ENCODE measurements at places on chromosomes 6 and 20. TPM values are rescaled to one million over a fixed set of nuclear protein-coding genes. Genes with fewer than 3 reads are reported as not detected.

FOXS1 gene
- total RNA-seq: not detected

DAAM2 gene
- 23.2 TPM for total RNA-seq

CRISP2 gene
- total RNA-seq: not detected

GID8 gene
- total RNA-seq: 25.9 TPM

HDDC2 gene
- total RNA-seq: 61.7 TPM

OPRL1 gene
- 2.2 TPM for total RNA-seq

GLP1R gene
- total RNA-seq: not detected

ID4 gene
- total RNA-seq: 6.1 TPM

TAGAP gene
- 1.4 TPM for total RNA-seq

ATP6V1G2 gene
- 2.8 TPM for total RNA-seq

OR12D3 gene
- total RNA-seq: not detected

SMOC2 gene
- total RNA-seq: 69.4 TPM

GRCh38 chr20:3759316-3759823 is 8.2 kb downstream of the ADISSP start:
- peaks cover 46% of the 10 kb centered on the region for H3K36me3 ChIP-seq
- peak overlapping the region; percentile 96 for H3K27ac ChIP-seq
- no peaks in the 10 kb centered on the region for H3K27me3 ChIP-seq
- H3K4me3 ChIP-seq: no peak overlapping the region
- DNase-seq: no peak

- no peak overlapping the region for H3K4me3 ChIP-seq
- no peak overlapping the region for H3K27ac ChIP-seq
- H3K36me3 ChIP-seq: no peaks in the 10 kb centered on the region
- DNase-seq: no peak
- no peaks in the 10 kb centered on the region for H3K27me3 ChIP-seq
Measured at GRCh38 chr6:135586844-135587243, 89.3 kb upstream of the AHI1 start.

DNA sequence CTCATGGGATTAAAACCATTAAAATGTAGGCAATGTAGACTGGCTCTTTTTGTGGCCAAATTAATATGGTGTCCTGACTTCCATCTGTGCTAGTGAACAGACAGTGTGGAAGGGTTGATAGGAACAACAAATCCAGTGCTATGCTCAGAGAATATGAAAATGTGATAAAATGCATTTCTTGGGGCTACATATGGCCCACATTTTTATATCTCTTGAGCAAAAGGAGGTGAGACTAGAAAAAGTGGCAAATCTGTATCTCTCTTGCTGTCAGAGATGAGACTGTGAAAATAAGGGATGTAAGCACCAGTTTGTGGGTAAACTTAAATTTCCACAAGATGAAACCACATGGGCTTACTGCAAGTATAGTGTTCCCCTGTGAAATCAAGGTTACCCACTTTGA is 162.1 kb downstream of the PHF3 start:
- no peak overlapping the region for H3K4me3 ChIP-seq
- DNase-seq: no peak
- H3K36me3 ChIP-seq: no peaks in the 10 kb centered on the region
- H3K4me1 ChIP-seq: no peaks in the 10 kb centered on the region
- H3K27ac ChIP-seq: no peak overlapping the region

DNA sequence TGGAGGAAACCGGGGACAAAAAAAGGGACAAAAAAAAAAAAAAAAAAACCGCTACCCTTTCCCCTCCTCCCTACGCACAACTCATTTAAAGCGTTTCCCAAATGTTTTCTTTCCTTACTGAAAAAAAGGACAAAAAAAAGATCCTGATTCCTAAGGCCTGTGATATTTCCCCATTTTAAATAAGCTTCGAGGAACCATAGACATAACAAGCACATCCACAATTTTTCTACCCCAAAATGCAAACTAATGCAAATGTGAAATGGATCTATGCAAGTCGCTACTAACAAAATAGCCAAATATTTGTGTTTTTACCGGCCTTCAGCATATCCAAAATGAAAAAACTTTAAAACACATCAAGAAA is 1.4 kb upstream of the ZNF217 start:
- H3K27ac ChIP-seq: peak overlapping the region; percentile 99
- peak overlapping the region; percentile 82 for H3K4me3 ChIP-seq
- no peaks in the 10 kb centered on the region for H3K27me3 ChIP-seq
- no peak for DNase-seq
- no peaks in the 10 kb centered on the region for H3K36me3 ChIP-seq

- H3K4me3 ChIP-seq: no peak overlapping the region
- no peaks in the 10 kb centered on the region for H3K36me3 ChIP-seq
- H3K27ac ChIP-seq: no peak overlapping the region
- no peak for DNase-seq
Measured at GRCh38 chr20:46416839-46417238, 10.4 kb upstream of the ELMO2 start.

DNA sequence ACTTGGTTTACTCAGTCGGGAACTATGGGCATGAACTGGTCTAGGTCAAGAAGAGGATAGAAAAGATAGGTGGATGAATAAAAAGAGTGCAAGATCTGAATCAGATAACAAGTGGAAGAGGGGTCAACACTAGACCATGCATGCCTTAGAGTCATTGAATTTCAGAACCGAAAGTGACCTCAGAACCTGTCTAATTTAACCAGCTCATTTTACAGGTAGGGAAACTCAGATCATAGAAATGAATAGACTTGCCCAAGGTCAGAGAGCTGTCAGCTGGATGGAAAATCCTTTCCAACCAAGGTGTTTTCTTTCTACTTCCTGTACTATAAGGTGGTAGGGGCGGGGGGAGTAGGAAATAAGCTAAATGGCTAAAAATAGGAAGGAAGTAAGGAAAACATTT is 121.4 kb upstream of the ADGRF1 start:
- no peaks in the 10 kb centered on the region for H3K36me3 ChIP-seq
- peaks cover 14% of the 10 kb centered on the region for H3K4me1 ChIP-seq
- no peak for DNase-seq

GRCh38 chr6:167409694-167410093 is 84.8 kb downstream of the TTLL2 start:
- DNase-seq: no peak
- no peaks in the 10 kb centered on the region for H3K4me1 ChIP-seq
- H3K27me3 ChIP-seq: no peaks in the 10 kb centered on the region
- no peak overlapping the region for H3K4me3 ChIP-seq

GRCh38 chr6:111503194-111503593 is 20.2 kb upstream of the REV3L start:
- H3K27ac ChIP-seq: peak overlapping the region; percentile 60
- H3K4me1 ChIP-seq: no peaks in the 10 kb centered on the region
- no peaks in the 10 kb centered on the region for H3K36me3 ChIP-seq

- H3K4me1 ChIP-seq: peaks cover 15% of the 10 kb centered on the region
- H3K36me3 ChIP-seq: no peaks in the 10 kb centered on the region
- H3K27me3 ChIP-seq: no peaks in the 10 kb centered on the region
- no peak for DNase-seq
Measured at GRCh38 chr6:118706702-118707101, 55.3 kb upstream of the CEP85L start.

GRCh38 chr6:2510316-2510715 is 240.4 kb downstream of the MYLK4 start:
- H3K27me3 ChIP-seq: no peaks in the 10 kb centered on the region
- no peak overlapping the region for H3K4me3 ChIP-seq
- no peak overlapping the region for H3K27ac ChIP-seq
- H3K36me3 ChIP-seq: no peaks in the 10 kb centered on the region
- no peaks in the 10 kb centered on the region for H3K4me1 ChIP-seq

DNA sequence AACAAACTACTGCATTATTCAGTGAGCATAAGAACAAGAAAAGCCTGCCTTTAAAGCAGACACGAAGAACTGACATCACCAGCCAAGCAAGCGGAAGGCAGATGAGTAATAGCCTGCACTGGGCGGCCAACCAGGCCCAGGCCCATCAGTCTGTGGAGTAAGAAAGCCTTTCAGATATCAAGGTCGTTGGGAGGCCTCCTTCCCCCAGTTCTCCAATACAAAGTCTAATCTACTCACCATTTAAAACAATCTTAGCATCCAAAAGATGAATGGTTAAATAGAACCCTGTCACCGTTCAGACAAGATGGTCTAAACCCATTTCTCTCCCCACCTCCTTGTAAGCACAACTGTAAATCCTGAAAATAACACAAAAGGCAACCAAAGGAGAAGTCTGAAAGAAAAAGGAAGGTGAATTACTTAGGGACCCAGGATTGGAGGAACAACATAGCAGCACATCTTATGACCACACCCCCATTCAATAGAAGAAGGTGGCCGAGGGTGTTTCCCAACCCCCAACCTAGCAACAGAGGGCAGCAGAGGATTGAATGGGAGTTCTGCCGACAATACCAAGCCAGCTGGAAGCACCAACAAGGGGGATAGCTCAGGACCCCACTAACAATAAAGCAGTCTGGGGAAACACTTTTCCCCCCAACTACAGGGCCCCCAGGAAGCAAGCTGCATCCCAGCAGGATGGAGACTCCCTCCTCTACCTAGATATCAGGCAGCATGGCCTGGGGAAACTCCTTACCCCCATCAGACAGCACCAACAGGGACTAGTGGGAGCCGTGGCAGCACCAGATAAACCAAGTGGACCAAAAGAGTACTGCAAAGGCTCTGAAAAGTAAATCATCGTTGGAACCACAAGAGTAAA is 67.9 kb downstream of the ZHX3 start:
- no peaks in the 10 kb centered on the region for H3K27me3 ChIP-seq
- H3K4me1 ChIP-seq: peaks cover 64% of the 10 kb centered on the region
- no peaks in the 10 kb centered on the region for H3K36me3 ChIP-seq
- no peak overlapping the region for H3K4me3 ChIP-seq
- DNase-seq: peak; percentile 92
- H3K27ac ChIP-seq: peak overlapping the region; percentile 90

- H3K27ac ChIP-seq: no peak overlapping the region
- DNase-seq: no peak
- H3K27me3 ChIP-seq: no peaks in the 10 kb centered on the region
Measured at GRCh38 chr6:143592335-143592734, 80.8 kb upstream of the FUCA2 start.

DNA sequence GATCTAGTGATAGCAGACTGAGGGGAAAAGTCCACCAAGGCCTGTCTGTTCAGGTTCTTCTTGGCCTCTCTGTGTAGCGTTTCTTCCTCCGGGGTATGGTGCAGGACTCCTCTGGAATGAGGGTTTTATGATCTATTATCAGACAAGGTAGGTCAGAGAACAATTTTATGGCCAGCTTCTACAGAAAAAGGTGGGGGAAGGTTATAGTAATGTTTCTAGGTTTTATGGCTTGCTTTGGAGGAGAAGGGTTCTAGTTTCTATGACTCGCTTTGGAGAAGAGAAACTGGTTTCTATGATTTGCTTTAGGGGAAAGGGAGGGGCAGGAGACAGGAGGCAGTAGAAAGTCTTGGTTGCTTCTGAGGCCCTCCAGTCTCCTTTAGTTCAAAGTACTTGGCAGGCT is 144.8 kb upstream of the LAMA2 start:
- H3K27ac ChIP-seq: no peak overlapping the region
- no peak for DNase-seq
- H3K27me3 ChIP-seq: no peaks in the 10 kb centered on the region
- H3K36me3 ChIP-seq: no peaks in the 10 kb centered on the region
- no peak overlapping the region for H3K4me3 ChIP-seq

DNA sequence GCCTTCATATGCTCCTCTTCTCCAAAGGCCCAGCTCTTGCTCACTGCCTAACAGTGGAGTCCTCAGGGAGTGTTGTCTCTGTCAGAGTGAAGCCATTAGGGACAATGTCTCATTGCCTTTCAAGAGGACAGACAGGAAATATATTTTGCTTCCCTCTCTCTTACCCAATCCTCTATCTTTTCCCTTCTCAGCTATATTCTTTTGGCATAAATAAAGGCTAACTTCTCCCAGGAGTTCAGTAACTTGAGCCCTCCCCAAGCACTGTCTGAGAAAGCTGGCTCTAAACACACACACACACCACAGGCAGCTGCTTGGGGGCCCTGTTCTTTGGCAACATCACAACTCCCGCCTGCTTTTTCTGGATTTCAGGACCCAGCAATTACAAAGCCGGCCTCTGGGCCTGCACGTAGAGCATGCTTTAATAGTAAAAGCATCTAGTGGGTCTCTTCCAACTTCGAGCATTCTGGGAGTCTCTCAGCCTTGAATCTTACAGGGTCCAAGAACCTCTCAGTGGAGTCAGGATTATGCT is 34.7 kb upstream of the LAMA4 start:
- H3K4me1 ChIP-seq: peaks cover 26% of the 10 kb centered on the region
- peak; percentile 91 for DNase-seq
- no peaks in the 10 kb centered on the region for H3K36me3 ChIP-seq

GRCh38 chr6:24517659-24518543 is 23.1 kb downstream of the ALDH5A1 start:
- H3K36me3 ChIP-seq: no peaks in the 10 kb centered on the region
- DNase-seq: no peak
- H3K27me3 ChIP-seq: no peaks in the 10 kb centered on the region
- no peaks in the 10 kb centered on the region for H3K4me1 ChIP-seq

DNA sequence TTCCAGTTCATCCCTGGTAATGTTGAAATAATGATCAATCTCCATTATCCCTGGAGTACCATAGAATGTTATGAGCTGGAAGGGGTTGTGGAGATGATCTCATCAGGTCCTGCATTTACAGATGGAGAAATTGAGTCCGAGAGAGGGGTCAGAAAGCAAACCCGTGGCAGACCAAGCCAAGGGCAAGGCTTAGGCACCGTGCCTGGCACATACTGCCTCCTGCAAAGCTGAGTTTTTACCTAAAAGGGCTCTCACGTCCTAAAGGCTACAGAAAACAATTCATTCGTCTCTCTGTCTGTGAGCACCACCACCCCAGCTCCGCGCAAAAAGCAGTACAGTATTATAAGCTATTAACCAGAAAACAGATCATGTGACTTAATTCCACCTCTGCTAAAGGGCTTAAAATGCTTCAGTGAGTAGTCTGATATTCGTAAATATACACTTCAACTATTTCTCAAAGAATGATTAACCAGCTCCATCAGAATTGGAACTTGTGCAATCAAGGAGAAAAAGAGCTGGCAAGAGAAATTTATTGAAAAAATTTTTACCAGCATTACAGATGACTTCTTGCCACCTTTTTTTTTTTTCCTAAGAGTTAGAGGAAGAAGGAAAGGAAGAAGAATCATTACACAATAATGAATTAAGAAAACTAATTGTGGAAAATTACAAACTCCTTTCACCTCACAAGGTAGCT is 3.4 kb upstream of the PARD6B start:
- no peaks in the 10 kb centered on the region for H3K27me3 ChIP-seq
- DNase-seq: no peak
- peaks cover 26% of the 10 kb centered on the region for H3K4me1 ChIP-seq
- H3K27ac ChIP-seq: peak overlapping the region; percentile 12

DNA sequence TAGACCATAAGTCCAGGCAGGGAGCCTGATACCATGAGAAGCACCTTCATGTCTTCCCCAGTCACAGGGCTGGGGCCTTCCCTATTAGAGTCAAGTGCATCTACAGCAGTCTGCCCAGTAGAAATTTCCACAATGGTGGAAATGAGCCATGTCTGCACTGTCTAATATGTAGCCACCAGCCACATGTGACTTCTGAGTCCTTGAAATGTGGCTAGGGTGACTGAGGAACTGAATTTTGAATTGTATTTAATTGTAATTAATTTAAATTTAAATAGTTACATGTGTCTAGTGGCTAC is 300.2 kb downstream of the CLIC5 start:
- H3K27me3 ChIP-seq: no peaks in the 10 kb centered on the region
- H3K27ac ChIP-seq: no peak overlapping the region
- DNase-seq: no peak
- H3K4me1 ChIP-seq: peaks cover 16% of the 10 kb centered on the region
- H3K36me3 ChIP-seq: no peaks in the 10 kb centered on the region
- no peak overlapping the region for H3K4me3 ChIP-seq

GRCh38 chr6:136228814-136229213 is 21.3 kb downstream of the MTFR2 start:
- no peak overlapping the region for H3K4me3 ChIP-seq
- no peaks in the 10 kb centered on the region for H3K4me1 ChIP-seq
